ENCODE measurements at places on chromosomes 4 and X.
A peak's percentile ranks its signal among the peaks of the same experiment; 100 is the strongest.

- no peak for DNase-seq
Observed at GRCh38 chrX:22365460-22365859, 92.7 kb downstream of the CBLL2 start.

GRCh38 chrX:48540480-48540879 is 966 bp downstream of the TBC1D25 start:
- DNase-seq = no peak

- DNase-seq = no peak
Observed at GRCh38 chrX:97267396-97268181, 383.9 kb downstream of the RPA4 start.

- DNase-seq = peak; percentile 77
Observed at GRCh38 chr4:60683973-60684372, 516.2 kb upstream of the ADGRL3 start.

- DNase-seq = no peak
Observed at GRCh38 chrX:130498653-130499274, 97.0 kb downstream of the RBMX2 start.

DNA sequence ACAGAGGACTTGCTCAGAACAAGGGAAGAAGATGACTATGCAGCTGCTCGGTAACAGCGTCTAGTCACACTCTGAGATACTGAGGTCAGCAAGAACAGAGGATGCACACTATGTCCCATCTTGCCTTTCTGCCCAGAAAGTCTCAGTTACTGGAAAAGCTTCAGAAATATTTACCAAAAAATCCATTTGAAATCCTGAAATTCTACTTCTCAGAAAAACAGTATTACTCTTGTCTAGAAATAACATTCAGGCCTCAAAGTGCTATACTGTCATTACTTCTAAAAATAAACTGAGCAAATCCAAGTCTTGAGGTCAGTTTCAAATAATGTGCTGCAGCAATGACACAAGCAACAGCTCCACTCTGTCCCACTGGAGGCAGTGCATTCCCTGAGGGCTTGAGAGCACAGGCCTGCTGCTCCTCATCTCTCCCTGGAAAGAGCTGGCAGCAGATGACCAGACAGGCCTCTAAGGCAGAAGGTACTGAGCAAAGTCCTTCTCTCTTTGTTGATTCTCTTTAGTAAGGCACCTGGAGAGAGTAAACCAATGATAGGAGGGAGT is 76.9 kb downstream of the CAMK2D start:
- DNase-seq = peak; percentile 51

DNA sequence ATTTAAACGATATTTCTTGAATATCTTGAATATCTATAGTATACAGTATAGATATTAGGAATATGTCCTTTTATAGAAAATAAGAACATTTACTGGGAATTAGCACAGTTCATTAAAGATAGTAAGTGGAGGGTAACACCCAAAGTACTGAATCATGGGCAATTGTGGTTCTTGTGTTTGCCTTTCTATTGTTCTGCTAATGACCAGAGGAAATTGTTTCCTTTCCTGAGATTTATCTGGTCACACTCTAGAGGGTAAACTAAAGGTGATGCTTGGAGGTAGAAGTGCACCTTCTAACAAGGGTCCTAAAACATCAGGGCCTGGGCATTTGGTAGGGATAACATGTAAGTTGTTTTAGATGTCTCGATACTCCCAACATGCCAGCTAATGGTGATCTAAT is 241.3 kb upstream of the SFRP2 start:
- no peak for DNase-seq

DNA sequence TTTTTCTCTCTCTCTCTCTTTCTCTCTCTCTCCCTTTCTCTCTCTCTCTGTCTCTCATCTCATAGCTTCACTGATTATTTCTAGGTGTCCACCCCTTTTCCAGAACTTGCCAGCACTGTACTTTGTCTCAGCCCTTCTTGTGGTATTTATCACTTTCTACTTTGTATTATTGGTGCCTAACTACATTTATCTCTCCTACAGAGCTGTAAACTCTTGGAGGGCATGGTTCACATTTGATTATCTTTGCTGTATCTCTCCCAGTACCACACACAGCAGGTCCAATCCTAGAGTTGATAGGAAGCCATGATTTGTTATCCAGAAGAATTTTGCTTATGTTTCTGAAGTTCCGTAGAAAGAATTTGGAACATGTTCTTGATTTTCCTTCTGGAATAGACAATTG is 5.2 kb upstream of the PRKG2 start:
- no peak for DNase-seq

GRCh38 chr4:101232074-101232776 is 115.1 kb downstream of the PPP3CA start:
- DNase-seq = peak; percentile 55

- no peak for DNase-seq
Observed at GRCh38 chr4:156475322-156475721, 496.3 kb downstream of the PDGFC start.

DNA sequence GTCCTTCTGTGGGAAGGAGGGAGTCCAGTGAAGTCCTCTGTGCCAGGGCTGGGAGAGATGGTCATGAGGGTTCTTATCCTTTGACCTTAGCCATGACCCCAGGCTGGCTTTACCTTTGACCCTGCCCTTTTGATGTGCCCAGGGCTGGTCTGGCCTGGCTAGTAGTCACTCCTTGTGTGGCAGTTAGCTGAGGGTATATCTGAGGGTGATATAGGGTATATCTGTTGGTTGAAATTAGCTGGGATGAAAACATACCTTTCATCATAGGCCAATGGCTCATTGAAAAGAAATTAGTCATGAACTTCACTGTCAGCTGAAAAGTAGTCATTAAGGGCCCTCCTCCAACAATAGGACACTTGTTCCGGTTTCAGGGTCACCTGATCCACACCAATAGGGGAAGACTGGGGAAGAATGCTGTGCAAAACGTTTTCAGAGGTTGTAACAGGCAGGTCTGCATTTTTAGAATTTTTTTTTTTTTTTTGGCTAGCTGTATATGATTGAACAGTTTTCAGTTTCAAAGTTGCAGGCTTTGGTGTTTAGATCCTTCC is 74.6 kb upstream of the STOX2 start:
- no peak for DNase-seq

DNA sequence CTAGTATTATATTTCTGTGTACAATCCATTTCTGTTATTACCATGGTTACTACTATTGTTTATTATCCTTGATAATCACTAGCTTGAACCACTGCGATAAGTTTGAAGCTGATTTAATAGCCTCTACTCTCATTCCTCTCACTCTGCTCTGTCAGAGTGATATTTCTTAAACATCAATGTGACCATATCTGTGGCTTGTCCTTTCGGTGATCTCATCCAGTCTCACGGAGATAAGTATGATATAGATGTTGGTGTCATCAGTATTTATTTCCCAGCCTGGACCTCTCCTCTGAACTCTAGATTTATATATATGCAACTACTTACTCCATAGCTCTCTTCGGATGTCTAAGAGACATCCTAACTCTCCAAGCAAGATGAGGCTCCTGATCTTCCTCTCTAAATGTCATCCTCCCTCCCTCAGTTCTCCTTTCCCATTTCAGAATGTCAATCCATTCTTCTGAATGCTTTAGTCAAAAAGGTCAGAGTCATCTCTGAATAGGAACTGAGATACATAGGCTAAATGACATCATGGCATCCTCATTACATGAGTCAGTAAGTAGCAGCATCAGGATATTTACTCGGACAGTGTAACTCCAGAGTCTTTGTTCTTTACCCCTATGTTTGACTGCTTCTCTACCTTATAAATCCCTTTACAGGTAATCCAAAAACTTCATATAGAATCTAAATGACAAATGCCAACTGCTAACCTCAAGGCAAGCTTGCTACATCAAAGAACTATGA is 129.5 kb downstream of the PACRGL start:
- no peak for DNase-seq

DNA sequence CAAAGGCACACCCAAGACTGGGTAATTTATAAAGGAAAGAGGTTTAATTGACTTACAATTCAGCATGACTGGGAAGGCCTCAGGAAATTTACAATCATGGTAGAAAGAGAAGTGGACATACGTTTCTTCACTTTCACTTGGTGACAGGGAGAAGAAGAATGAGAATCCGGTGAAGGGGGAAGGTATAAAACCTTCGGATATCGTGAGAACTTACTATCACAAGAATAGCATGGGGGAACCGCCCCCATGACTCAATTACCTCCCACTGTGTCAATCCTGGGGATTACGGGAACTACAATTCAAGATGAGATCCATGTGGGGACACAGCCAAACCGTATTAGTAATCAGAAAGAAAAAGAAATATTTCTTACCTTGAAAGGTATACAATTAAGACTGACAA is 782.9 kb upstream of the HS3ST1 start:
- no peak for DNase-seq

- DNase-seq = no peak
Observed at GRCh38 chrX:9429767-9430166, 35.1 kb upstream of the TBL1X start.

DNA sequence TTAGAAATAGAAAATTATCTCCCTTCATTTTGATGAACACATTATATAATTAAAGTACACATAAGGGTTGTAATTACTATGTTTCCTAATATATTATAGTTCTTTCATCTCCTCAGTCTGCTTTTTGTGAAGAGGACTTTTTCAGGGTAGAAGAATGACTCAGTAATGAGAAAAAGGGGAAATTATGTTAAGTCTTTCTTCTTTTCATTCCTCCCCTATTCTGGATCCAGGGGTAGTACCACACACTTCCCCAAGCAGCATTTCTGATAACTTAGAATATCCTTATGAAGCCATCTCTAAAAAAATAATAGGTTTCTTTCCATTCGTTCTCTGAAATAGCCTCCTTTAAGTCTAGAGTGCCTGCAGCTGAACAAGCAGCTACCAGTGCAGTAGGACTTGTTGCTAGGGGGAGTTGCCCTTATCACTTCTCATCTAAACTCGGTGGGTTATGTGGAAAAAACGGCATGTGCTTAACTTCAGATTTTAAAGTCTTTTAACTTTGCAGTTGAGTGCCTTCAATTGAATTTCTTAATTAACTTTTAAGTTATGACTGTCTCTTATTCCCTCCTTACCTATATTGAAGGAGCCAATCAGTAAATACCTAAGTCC is 184.8 kb downstream of the ARHGAP24 start:
- DNase-seq = no peak

DNA sequence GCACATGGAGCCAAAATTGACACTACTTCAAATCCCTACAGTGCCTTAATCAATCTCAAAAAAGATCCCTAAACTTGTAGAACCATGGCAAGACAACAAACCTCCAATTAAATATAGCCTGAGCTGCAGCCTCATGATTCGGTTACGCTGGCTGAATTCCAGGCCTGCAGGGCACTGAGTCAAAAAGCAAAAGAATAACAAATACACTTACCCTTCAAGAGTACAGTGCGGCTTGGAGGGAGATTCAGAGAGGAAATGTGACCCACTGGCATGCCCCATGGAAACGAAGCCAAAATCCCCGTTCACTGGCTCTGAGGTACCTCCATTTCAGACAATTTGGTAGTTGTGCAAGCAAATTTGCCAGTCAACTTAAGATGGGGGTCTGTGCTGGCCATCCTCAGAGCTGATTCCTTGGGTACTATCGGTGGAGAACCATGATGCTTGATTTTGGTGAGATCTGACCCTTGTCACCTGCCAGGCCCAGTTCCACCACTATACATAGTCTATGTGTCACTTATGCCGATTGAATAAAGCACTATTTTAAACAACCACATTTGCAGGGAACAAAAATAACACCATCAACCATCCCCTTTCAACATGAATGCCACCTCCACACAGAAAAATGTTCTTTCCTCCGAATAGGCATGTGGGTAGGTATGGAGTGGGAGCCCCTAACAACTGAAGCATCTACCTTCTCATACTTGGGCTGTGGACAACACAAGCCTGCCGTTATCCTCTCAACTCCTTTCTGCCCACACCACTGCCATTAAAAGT is 2.1 kb downstream of the C4orf54 start:
- DNase-seq = no peak

DNA sequence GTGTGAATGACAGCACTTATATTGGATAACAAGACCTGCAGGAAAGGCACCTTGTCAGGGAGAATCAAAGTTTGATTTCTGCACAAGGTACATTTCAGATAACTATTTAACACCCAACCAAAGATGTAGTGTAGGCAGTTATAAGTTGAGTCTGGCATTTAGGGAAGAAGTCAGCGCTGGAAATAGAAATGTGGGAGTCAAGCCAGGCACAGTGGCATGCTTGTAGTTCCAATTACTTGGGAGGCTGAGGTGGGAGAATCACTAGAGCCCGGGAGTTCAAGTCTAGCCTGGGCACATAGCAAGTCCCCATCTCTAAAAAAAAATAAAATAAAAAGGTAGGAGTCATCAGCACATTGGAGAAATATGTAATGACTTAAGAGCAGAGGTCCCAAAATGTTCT is 295.1 kb downstream of the ZNF674 start:
- DNase-seq = no peak

GRCh38 chr4:18106620-18107019 is 85.1 kb upstream of the LCORL start:
- no peak for DNase-seq

- DNase-seq = no peak
Observed at GRCh38 chr4:41320278-41320677, 63.5 kb downstream of the UCHL1 start.

GRCh38 chrX:43176686-43177085 is 398.7 kb upstream of the PPP1R2C start:
- DNase-seq = no peak

- DNase-seq = no peak
Observed at GRCh38 chr4:82968972-82969371, 41.7 kb downstream of the LIN54 start.

DNA sequence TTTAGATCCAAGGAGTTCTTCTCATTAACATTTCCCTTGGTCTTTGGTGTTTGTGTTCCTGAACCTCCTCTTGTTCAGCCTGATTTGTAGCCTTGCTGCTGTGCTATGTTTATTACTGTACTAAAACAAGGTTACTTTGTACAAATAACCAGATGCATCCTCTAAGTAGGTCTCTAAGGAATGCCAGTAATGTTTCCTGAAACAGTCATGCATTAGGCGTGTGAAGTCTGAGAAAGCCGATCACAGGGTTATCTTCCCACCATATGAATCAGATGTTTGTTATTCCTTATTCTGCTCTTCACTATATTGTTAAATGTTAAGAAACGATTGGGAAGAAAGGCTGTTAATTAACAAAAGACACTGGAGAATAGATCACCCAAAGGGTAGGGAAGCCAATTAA is 66.9 kb downstream of the GALNTL6 start:
- peak; percentile 88 for DNase-seq

- DNase-seq = no peak
Observed at GRCh38 chr4:74764119-74764518, 30.2 kb downstream of the BTC start.

GRCh38 chr4:5940470-5941203 is 47.8 kb upstream of the CRMP1 start:
- peak; percentile 14 for DNase-seq

DNA sequence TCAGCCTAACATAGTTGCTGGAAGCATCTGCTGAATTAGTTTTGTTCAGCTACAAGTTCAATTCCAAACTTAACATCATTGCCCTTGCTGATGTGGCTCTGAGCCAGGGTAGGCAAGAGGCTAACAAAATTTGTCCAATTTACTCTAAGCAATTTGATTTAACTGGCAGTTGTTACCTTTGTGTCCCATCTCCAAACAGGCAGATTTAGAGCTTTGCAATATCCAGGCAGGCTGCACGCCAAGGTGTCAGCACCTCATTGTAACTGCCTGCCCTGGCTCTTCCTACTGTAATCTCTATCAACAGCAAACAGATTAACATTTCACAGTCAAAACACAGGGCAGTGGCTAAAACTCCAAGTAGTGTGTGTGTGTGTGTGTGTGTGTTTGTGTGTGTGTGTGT is 2070.6 kb downstream of the PCDH7 start:
- no peak for DNase-seq

Measured in GM04503 (cell line).